CD4-positive, alpha-beta T cell treated with Interleukin-10 for 1 hour (primary cell): ENCODE measurements at places on chromosomes 1 and 21.
A peak's percentile ranks its signal among the peaks of the same experiment; 100 is the strongest.

DNA sequence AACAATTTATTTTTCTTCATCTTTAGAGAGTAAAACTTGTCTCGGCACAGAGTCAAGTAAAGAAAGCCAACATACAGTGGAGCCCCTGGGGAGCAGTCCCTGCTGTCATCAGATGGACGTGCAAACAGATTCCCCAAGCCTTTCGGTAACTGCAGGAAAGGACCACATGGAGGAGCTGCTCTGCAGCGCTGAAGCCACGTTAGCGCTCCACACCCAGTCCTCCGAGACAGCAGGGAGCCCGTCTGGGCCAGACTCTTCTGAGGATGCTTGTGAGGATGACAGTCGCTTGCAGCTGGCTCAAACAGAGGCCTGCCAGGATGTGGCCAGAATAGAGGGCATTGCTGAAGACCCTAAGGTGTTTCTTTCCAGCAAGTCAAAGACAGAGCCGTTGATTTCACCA, 77.1 kb upstream of the SCCPDH start:
- DNase-seq = no peak

- DNase-seq = no peak
These were observed 43.6 kb upstream of the TMEM61 start for GRCh38 chr1:54936791-54937190.

- no peak for DNase-seq
These were observed 40.7 kb upstream of the NTPCR start for GRCh38 chr1:232909752-232910151.

DNA sequence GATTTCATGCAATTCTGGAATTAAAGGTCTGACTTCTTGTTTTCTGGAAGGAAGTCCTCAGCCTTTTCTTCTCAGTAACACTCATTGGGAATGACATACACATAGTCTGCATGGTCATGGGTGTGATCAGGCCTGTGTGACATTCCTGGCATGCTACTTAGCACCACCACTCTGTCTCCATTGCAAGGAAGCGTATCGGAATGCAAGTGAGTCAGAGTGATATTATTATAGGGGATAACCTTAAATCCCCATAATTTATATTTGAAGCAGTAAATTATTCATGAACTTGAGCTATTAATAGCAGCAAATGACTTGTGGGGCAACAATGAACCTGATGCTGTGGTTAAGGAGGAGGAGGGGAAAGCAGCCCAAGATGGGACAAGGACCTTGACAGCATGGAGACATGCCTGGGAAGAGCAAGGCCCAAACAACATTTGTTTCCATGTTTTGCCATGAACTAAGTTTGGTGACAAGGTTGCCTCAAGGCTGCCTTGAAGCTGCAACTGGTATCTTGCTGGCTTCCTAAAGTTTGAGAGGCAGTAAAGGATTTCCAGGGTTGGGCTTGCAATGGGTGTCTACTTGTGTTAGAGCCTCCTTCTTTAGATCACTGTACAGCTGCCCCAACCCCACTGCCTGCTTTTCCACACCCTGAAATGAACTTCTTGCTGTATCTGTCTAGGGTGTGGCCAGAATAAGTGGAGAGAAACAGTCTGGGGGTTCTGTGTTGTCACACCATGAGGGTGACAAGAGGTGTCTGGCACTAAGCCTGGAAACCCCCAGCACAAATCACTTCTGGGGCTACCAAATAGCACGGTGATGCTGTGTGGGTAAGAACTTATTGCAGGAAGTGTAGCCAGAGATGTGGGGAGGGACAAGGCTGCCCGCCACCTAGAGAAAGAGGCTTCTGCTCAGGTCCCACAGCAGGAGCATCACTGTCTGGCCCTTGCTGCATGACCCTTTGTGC, 4.6 kb downstream of the MAB21L3 start:
- DNase-seq = no peak

GRCh38 chr1:121443001-121443540, 258.3 kb downstream of the SRGAP2C start:
- no peak for DNase-seq

GRCh38 chr1:44714944-44715571, 15.9 kb downstream of the RNU5D-1 start:
- peak; percentile 84 for DNase-seq

GRCh38 chr1:112250892-112251291, 145.1 kb upstream of the CTTNBP2NL start:
- no peak for DNase-seq

GRCh38 chr1:226575739-226576378, 27.3 kb downstream of the STUM start:
- no peak for DNase-seq

DNA sequence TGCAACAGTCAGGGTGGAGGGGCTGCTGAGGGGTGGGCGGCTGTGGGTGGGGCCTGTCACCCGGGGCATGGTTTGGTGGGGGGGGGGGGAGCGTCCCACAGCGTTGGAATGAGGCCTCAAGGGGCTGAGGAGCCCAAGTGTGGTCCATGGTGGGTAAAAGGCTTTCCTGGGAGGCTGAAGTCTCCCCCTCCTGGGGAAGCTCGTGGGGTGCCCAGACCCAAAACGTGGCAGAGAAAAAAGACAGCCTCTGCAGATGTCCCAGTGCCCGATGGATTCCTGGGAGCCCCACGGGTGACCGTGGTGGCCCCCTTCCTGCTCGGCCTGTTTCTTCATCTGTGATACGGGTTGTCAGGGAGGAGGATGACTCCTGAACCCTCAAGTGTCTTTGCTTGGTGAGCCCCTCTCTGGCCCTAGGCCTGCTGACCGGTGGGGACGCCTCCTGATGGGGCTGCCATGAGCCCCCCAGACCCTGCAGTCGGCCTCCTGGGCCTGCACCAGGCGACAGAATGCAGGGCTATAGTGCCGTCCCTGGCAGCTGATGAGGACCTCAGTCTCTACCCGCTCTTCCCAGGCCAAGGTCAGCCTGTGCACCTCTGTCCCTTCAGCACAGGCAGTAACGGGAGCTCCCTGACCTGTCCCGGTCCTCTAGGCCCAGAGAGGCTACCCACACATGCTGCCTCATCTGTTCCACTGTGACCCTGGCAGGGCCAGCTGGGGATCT, 1.1 kb downstream of the OBSCN start:
- DNase-seq = no peak

DNA sequence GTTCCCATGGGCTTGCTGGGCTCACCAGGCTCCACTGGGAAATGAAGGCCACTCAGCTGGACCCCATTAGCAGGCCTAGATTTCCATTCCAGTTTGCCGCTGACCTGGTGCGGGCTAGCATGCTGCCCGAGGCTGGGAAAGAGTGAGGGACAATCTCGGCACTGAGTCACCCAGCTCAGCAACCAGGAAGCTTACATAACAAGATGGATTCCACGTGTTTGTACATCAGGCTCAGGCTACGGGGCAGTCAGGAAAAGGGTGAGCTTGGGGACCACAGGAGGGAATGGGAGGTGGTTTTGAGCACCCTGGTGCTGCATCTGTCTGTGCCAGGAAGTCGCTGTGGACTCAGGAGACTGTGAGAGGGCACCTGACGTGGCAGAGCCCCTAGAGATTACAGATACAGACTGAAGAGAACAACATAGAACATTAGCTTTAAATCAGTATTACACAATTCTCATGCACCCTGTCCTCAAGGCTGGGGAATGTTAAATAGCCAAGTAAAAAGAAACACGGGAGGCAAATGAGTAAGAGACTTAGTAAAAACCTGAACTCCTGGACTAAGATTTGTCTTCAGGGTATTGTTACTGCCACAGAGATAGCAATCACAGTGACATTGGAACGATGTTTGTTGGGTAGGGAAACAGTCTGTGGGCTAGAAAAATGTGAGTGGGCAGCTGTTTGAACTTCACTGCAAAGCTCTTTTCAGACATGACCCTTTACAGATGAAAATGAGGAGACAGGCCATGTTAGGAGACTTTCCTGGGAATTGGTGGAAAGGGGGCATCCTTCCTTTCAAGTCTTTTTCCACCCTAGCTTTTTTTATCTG, 51.1 kb downstream of the GLUL start:
- no peak for DNase-seq

DNA sequence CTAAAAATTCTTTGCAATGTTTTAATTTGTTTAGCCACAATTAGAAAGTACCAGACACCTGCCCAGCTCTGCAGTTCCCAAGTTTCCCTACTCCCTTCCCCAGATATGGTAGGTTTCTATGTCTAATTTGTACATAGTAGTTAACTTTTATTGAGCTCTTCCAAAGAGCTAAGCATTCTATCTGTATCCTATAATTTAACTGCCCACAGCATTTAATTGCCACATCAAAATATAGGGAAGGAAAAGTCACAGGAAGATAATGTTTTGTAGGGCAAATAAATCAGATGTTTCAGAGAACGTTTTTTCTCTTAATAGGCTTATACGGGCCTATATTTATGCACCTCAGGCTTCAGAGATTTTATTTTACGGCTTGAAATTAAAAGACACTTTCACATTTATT, 15.7 kb upstream of the FMO3 start:
- no peak for DNase-seq

DNA sequence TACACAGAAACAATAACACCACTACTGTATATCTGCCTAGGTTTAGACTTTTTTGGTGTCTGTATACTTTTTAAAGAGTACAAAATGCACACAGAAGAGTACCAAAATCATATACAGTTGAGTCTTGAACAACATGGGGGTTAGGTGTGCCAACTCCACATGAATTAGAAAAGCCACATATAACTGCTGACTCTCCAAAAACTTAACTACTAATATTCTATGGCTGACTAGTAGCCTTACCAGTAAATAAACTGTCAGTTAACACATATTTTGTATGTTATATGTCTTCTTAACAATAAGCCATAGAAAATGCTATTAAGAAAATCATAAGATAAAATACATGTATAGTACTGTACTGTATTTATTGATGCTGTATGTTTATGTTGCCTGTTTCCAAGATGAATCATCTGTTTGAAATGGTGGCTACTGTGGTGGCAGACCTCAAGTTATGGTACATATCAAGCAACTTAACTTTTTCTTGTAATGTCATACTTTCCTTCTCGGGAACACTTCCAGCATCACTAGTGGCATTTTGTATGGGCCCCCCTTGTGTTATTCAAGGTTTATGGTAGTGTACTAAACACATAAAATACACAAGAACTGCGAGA, 71.2 kb downstream of the LHX4 start:
- no peak for DNase-seq

- no peak for DNase-seq
These were observed 77.6 kb upstream of the IFNAR2 start for GRCh38 chr21:33151941-33152731.

DNA sequence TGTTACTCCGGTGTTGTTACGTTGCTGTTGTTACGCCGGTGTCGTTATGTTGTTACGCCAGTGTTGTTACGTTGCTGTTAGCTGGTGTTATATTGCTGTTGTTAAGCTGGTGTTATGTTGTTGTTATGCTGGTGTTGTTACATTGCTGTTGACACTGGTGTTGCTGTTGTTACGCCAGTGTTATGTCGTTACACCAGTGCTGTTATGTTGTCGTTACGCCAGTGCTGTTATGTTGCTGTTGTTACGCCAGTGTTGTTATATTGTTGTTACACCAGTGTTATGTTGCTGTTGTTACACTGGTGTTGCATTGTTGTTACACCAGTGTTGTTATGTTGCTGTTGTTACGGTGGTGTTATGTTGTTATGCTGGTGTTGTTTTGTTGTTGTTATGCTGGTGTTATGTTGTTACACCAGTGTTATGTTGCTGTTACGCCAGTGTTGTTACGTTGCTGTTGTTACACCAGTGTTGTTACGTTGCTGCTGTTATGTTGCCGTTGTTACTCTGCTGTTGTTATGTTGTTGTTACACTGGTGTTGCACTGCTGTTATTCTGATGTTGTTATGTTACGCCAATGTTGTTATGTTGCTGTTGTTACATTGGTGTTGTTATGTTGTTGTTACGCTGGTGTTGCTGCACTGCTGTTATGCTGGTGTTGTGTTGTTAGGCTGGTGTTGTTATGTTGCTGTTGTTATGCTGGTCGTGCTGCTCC, 25.6 kb downstream of the H6PD start:
- DNase-seq = no peak

DNA sequence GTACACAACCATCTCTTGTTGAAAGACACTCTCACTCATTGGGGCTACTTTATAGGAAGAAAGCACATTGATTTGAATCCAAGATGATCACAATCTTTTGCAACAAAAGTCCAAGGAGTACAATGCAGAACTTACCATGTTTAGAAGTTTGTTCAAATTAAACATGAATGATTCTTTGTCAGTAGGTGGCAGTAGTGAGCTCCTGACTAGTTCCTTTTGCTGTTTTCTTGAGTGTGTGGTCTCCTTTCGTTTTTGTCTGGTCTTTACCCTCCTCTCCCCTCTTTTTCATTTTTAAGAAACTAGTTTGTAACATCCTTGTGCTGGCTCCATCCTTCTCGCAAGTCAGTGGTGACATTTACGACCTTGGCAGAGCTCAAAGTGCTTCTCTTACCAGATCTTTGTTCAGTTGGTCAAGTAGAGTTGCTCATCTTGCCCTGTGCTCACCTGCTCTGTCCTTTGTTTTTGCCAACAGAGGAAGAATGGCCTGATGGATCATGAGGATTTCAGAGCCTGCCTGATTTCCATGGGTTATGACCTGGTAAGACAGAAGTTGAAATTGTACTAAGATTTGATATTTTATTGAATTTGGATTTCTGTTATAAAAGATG, 35.7 kb upstream of the MTR start:
- peak; percentile 47 for DNase-seq

DNA sequence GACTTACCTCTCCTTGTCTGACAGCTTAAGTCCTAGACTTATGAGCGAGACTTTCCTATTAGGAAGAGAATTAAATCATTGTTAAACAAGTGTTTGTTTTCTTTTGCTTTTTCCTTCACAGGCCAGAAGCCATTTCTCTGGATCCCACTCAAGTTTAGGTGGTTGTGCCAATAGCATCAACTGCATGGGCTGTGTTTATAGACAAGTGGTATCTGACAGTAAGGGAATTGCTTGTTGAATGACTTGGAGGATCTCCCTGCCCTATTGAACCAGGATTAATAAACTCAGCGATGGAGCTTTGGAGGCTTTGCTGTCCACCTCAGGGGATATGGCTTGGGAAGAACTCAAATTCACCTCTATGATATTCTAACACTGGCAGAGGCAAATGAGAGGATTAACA, 43.7 kb downstream of the UTP25 start:
- DNase-seq = no peak

- no peak for DNase-seq
These were observed 54.1 kb upstream of the BCAR3 start for GRCh38 chr1:93735722-93736121.

GRCh38 chr1:78543941-78544643, 53.3 kb downstream of the PTGFR start:
- no peak for DNase-seq
